Epithelial cell of proximal tubule (primary cell): ENCODE measurements at places on chromosomes 12 and 14. TPM values are rescaled to one million over a fixed set of nuclear protein-coding genes. Genes with fewer than 3 reads are reported as not detected.

The SERPINA3 gene
- 2.7 and 4.7 TPM in 2 replicates for total RNA-seq

The PTGR2 gene
- 4.8 and 5.4 TPM in 2 replicates for total RNA-seq

The PTPRO gene
- total RNA-seq = 0.29 and 1.3 TPM in 2 replicates

The NID2 gene
- 12.5 and 13.5 TPM in 2 replicates for total RNA-seq

The TMEM63C gene
- under 0.01 and 0.35 TPM in 2 replicates for total RNA-seq

The BEGAIN gene
- total RNA-seq = 0.51 and 1.4 TPM in 2 replicates

The BATF gene
- total RNA-seq = 0.94 TPM in 1 of 2 replicates, not detected in the other

The HPD gene
- total RNA-seq = 0.12 TPM in 1 of 2 replicates, not detected in the other

The KSR2 gene
- total RNA-seq = 0.29 TPM in 2 replicates

The SLC38A4 gene
- under 0.01 TPM in 1 of 2 replicates, not detected in the other for total RNA-seq

The BIN2 gene
- total RNA-seq = not detected in 2 replicates

The MDGA2 gene
- 0.07 and 0.23 TPM in 2 replicates for total RNA-seq

The GPR68 gene
- 1.1 and 1.8 TPM in 2 replicates for total RNA-seq

The CLEC2B gene
- not detected in 2 replicates for total RNA-seq

The TMEM121 gene
- 3.5 and 5.6 TPM in 2 replicates for total RNA-seq

The MUCL1 gene
- total RNA-seq = not detected in 2 replicates

The MYH6 gene
- not detected in 2 replicates for total RNA-seq

The LHX5 gene
- 0.06 TPM in 1 of 2 replicates, not detected in the other for total RNA-seq

The TMTC1 gene
- total RNA-seq = 0.40 and 0.43 TPM in 2 replicates

The NGDN gene
- total RNA-seq = 41.3 and 41.4 TPM in 2 replicates

The SP1 gene
- 29.2 and 33.6 TPM in 2 replicates for total RNA-seq

The CCDC177 gene
- not detected in 2 replicates for total RNA-seq

The TAS2R14 gene
- 0.06 and 0.72 TPM in 2 replicates for total RNA-seq

The HCAR2 gene
- not detected in 2 replicates for total RNA-seq

The CRACR2A gene
- 1.7 and 4.5 TPM in 2 replicates for total RNA-seq

The PLEKHG7 gene
- 0.23 TPM in 1 of 2 replicates, not detected in the other for total RNA-seq

The PTCSC3 gene
- total RNA-seq = not detected in 2 replicates

The RHEBL1 gene
- 1.6 and 2.3 TPM in 2 replicates for total RNA-seq

The AQP2 gene
- total RNA-seq = not detected in 2 replicates

The TCL1A gene
- total RNA-seq = not detected in 2 replicates

The BLTP3B gene
- total RNA-seq = 10.0 and 14.5 TPM in 2 replicates

The KDM5A gene
- total RNA-seq = 20.8 and 32.5 TPM in 2 replicates

The PRR4 gene
- 0.29 and 1.2 TPM in 2 replicates for total RNA-seq

The CBX5 gene
- 61.5 and 67.3 TPM in 2 replicates for total RNA-seq

The SVOP gene
- not detected in 2 replicates for total RNA-seq

The GPR84 gene
- not detected in 2 replicates for total RNA-seq

The LUM gene
- 0.29 and 0.69 TPM in 2 replicates for total RNA-seq

The EP400 gene
- 9.5 and 11.9 TPM in 2 replicates for total RNA-seq

The OTX2 gene
- total RNA-seq = not detected in 2 replicates

The AGAP2 gene
- total RNA-seq = under 0.01 TPM in 1 of 2 replicates, not detected in the other

The CLEC14A gene
- 0.43 TPM in 1 of 2 replicates, not detected in the other for total RNA-seq

The NPC2 gene
- total RNA-seq = 229 and 281 TPM in 2 replicates

The LYSET gene
- total RNA-seq = 3.3 and 13.1 TPM in 2 replicates

The CIDEB gene
- total RNA-seq = 2.0 and 3.6 TPM in 2 replicates

The TDRD9 gene
- 0.29 and 2.7 TPM in 2 replicates for total RNA-seq

The OTOGL gene
- total RNA-seq = not detected in 2 replicates

The CLEC1B gene
- not detected in 2 replicates for total RNA-seq

The CORO1C gene
- 152 and 157 TPM in 2 replicates for total RNA-seq

The HOXC13 gene
- not detected in 2 replicates for total RNA-seq

The LIN7A gene
- total RNA-seq = 2.2 and 2.3 TPM in 2 replicates

The SRRM4 gene
- under 0.01 TPM in 1 of 2 replicates, not detected in the other for total RNA-seq

The RNASE3 gene
- not detected in 2 replicates for total RNA-seq

The SIX1 gene
- total RNA-seq = 4.6 and 6.5 TPM in 2 replicates

The POTEG gene
- not detected in 2 replicates for total RNA-seq

The MTHFD1 gene
- 42.1 and 122 TPM in 2 replicates for total RNA-seq

The NANOG gene
- not detected in 2 replicates for total RNA-seq
